ENCODE measurements at places on chromosomes 4 and X.
A peak's percentile ranks its signal among the peaks of the same experiment; 100 is the strongest.

DNA sequence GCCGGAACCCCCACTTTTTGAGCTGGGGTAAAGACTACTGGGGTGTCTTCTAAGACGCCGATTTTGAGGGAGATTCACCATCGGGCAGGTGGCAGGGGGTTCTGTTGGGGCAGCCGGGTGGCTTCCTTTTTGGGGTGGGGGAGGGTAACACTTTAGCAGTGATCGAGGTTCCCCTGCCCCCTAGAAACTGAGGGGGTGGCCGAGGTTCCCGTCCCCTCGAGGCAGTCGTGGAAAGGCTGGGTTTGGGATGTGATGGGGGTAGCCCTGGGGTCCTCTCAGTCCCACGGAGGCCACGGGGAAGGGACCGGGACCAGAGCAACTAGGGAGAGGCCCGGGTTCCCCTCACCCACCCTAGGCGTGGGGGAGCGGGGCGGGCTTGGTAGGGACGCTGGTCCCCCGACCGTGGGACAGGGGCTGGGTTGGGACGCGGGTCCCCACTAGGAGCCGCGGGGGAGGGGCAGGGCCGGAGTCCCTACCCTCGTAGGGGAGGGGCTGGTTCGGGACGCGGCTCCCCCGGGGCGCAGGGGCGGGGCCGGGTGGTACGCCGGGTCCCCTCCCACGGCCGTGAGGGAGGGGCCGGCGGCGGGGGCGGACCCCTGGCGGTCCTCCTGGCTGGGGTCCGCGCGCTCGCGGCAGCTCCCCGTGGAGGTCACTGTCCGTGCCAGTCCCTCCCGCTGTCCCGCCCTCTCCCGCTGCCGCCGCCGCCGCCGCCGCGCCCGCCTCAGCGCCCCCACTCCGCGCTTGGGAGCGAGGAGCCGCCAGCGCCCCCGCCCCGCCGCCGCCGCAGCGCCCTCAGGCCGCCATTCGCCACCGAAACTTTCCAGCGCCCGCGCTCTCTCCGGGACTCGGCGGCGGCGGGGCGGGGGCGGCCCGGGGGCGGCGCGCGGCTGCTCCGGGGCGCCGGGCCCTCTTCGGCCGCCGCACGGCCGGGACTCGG, at the start of gene TBL1X:
Gene TBL1X (plus strand): TSS at position 624 of the 937 bp plus-strand sequence. CDS start 188,529 bp downstream, outside the sequence.
- peak; percentile 49 for DNase-seq

DNA sequence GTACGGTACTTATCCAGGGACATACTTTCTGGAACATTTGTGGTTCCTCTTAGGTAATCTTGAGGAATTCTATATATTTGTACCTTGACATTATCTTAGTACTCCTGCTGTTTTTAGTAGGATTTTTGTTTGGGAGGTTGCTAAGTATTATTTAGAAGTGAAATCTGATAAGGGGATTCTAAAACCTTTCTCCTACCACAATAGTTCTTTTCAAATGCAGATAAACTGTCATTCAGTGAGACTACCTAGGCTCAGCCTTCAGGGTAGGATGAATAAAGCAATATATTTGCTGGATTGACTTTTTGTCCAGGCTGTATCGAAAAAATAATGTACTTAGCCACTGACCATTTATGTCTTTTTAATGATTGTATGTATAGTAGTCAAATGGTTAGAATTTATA, 25.4 kb downstream of the DIAPH2 start:
- DNase-seq: no peak

- no peak for DNase-seq
Measured at GRCh38 chr4:187993827-187994226, 1.7 kb upstream of the ZFP42 start.

DNA sequence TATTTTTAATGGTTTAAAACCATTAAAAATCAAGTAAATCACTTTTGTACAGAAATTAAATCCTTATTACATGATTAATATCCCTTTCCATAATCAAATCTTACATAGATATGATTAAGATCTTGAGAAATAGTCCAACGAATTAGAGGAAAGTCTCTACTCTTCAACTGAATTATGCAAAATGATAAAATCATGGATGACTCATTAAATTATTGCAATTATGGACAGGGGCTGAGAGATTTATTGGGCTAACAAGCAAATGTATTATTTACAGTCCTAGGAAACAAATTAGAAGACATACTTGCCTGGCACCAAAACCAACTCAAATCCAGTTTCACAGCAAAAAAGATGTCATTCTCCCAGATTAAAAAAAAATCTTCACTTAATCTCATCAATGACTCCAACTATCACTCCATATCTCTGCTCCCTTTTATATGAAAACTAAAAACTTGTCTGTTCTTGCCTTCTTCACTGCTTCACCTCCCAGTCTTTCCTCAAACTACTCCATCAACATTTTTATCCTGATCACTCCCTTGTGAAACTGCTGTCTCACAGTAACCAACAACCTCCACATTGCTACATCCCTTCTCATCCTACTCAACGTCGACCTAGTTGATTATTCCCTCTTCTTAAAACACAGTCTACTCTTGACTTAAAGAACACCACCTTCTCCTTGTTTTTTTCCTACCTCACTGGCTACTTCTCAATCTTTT, 18.4 kb upstream of the DDX60 start:
- no peak for DNase-seq

- DNase-seq: no peak
Measured at GRCh38 chr4:39542611-39543012, 15.4 kb upstream of the UGDH start.

- no peak for DNase-seq
Measured at GRCh38 chrX:113473418-113473817, 632.8 kb upstream of the AMOT start.

DNA sequence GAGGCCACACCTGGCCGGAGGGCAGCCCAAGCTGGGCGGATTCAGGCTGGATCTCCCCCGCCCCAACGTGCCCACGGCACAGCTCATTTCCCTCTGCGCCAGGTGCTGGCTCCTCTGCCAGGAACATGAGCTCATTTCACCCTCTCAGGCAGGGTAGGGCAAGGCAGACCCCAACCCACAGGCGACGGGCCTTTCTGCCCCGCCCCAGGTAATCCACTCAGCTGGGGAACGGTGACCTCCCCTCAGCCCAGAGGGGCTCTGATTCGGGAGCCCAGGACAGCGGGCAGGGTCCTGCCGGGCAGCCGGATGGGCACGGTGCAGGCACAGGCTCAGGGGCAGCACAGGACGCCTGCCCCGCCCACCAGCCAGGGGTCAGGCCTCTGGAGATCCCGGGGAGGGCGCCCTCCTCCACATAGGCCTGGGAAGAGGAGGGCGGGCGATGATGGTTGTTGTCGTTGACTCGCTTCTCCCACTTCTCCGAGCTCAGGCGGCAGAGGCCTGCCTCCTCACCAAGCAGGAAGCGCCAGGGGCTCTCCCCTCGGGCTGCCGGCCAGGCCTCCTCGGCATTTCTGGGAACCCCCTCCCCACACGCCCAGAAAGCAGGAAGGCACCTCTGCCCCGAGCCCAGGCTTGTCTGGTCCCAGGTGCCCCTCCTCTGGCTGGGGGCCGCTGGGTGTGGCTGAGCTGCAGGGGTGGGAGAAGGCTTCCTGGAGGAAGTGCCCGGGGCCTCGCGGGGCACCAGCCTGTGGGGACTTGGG, 31.1 kb downstream of the TACC3 start:
- DNase-seq: peak; percentile 69

GRCh38 chr4:80243274-80244018, 23.0 kb upstream of the FGF5 start:
- DNase-seq: no peak

DNA sequence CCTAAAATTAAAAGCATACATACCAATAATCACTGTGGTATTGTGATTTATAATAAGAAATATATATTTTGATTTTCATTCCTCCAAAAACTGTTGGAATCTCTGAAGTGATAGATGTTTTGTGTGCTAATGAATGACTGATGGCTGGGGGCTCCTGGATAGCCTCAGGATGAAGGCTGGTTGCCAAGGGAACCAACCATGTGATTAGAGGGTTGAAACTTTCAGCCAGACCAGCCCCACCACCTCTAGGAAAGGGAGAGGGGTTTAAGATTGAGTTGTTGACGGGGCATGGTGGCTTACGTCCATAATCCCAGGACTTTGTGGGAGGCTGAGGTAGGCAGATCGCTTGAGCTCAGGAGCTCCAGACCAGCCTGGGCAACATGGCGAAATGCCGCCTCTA, 34.0 kb downstream of the HS6ST2 start:
- no peak for DNase-seq

DNA sequence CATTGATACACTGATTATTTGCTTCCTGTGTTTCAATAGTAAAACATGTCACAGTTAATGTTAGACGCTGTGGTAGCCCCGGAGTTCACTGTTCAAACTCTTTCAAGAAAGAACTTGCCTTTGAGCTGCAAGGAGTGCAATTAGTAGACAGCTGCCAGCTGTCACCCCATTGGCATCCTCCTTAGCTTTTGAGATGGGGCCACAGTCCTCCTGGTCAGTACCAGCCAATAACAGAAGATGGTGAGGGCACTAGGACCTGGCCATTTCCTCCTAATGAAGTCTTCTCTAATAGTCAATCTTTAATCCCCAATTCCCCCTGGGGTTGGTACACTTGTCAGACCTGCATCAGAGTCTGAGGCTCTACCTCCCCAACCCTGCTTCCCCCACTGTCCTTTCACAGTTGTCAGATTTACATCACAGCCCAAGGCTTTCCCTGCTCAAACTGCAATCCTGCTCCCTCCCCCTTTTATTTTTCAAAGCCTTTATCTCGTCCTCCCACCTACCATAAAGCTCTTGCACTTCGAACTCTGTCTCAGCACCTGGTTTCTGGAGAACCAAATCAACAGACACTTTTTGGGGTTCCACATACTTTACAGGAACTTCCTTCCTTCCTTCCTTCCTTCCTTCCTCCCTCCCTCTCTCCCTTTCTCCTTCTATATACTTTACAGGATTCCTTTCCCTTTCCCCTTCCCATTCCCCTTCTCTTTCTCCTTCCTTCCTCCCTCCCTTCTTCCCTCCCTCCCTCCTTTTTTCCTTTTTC, 182.0 kb downstream of the RASL11B start:
- no peak for DNase-seq

- no peak for DNase-seq
Measured at GRCh38 chrX:38694394-38694793, 106.9 kb upstream of the MID1IP1 start.

GRCh38 chr4:105455998-105456397, 17.9 kb downstream of the PPA2 start:
- no peak for DNase-seq

- no peak for DNase-seq
Measured at GRCh38 chrX:53704854-53705253, 18.3 kb upstream of the HUWE1 start.

- no peak for DNase-seq
Measured at GRCh38 chr4:150139297-150139865, 61.1 kb downstream of the DCLK2 start.

GRCh38 chrX:133402042-133402453, 13.2 kb downstream of the GPC4 start:
- no peak for DNase-seq

DNA sequence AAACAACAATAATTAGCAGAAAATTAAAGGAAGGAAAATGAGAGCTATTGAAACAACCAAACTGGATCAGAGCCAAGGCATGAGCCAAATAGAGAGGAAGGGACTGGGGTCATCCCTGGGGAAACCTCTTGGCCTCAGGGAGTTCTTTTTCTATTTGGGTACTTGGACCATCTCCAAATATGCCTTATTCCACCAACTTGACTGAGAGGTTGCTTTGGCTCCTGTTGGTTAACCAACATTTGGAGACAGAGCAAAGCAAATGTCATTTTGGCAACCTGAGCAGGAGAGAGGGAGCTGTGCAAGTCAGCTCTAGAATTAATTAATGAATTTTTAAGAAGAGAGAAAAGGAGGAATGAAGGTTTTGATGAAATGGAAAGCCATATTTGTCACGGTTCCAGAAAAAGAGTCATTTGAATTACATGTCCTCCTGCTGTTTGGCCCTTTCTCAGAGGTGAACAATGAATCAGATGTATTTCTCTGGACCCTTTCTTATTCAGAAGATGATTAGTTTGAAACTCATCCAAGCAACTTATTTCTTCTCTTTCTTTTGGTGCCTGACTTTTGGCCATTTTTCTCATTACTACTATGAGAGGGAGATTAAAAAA, 119.1 kb downstream of the CNKSR2 start:
- DNase-seq: no peak

GRCh38 chr4:173051716-173052115, 116.9 kb upstream of the GALNT7 start:
- DNase-seq: no peak

GRCh38 chr4:173013232-173013930, 155.2 kb upstream of the GALNT7 start:
- DNase-seq: peak; percentile 60

GRCh38 chrX:46279214-46279924, 265.9 kb downstream of the ZNF674 start:
- DNase-seq: no peak

GRCh38 chrX:626745-627509, 3.7 kb upstream of the SHOX start:
- DNase-seq: no peak

- no peak for DNase-seq
Measured at GRCh38 chrX:55867708-55868107, 150.2 kb downstream of the RRAGB start.

DNA sequence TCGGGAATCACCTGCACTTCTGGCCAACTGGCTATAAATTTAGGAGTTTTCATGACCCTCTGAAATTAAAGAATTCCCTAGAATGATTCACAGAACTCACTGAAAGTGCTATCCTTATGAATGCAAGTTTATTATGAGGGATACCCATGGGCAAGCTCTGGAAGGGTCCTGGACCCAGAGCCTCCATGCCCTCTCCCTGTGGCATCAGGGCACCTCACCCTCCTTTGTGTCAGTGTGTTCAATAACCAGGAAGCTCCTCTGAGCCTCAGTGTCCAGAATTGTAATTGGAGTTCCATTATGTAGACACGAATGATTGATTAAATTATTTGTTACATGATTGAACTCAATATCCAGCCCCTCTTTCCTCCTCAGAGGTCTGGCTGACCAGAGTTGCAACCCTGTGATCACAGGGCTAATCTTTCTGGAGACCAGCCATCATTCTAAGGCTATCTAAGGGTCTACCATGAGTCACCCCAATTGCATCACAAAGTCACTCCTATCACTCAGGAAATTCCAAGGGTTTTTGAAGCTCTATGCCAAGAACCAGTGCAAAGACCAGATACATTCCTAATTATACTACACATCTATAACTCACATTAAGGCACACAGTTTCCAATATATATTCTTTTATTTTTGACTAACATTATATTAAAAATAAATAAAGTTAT, 8.9 kb downstream of the ANXA3 start:
- no peak for DNase-seq

DNA sequence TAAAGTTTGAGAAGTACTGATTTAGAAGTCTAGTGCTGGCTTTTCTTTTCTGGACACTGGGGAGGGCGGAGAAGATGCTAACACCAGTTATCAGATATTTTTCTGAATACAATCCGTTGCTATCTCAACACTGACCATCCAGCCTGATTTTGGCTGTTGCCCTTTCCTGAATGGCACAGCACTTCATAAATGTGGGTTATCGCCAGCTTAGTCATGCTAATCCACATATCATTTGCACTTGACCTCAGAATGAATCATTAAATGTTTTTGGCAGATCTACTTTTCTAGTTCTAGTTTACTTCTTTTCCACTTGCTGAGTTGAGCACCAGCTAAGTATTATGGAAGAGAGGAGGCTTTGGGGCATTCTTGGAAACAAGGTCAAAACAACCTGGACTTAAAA, 60.8 kb upstream of the ESX1 start:
- DNase-seq: no peak

Data from activated CD4-positive, alpha-beta T cell treated with anti-CD3 and anti-CD28 coated beads, Interleukin-2, amount 50 U/mL, for 48 hours (primary cell).